ENCODE measurements at places on chromosomes 7 and 10.

DNA sequence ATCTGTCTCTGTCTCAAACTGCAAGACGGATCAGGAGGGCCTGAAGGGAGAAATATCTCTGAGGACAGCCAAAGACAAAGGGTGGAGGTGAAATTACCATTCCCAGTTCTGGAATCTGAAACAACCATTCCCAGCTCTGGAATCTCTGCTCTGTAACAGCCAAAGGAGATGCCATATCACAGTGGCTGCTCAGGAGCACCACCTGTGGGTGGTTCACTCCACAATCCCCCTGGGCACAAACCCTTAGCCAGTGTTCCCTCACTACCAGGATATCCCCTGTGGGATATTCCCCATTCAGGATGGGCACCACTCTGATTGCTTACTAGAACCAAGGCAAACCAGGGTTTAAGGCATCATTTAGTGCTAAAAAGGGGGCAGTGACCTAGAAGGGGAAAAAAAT is 199.0 kb downstream of the HTR7 start:
- DNase-seq = no peak

GRCh38 chr7:88758381-88759229 is 895 bp upstream of the ZNF804B start:
- DNase-seq = no peak

- no peak for DNase-seq
These were observed 68.9 kb upstream of the ANTXRL start for GRCh38 chr10:46217752-46218453.

DNA sequence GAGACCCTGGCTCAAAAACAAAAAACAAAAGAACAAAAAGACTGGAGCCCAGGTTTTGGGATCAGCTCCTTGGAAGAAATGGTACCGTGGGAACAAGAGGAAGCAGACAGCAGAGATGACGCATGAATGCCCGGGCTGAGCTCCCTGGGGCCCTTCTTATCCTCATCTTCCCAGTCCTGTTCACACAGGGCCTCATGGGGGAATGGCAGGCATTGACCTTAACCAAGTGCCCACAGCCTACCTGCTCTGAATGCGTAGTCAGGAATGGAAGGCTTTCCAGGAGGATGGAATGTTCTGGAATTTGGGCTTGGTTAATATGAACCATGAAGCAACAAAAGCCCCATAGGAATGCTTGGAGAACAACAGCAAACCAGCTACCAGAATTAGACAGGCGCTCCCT is 154.7 kb downstream of the PRPF18 start:
- DNase-seq = no peak

- DNase-seq = no peak
These were observed 49.3 kb downstream of the ABCB4 start for GRCh38 chr7:87426160-87426559.

GRCh38 chr7:76259124-76260093 is 43.1 kb upstream of the HSPB1 start:
- DNase-seq = no peak

GRCh38 chr10:74432841-74433594 is 282.0 kb downstream of the ADK start:
- no peak for DNase-seq

DNA sequence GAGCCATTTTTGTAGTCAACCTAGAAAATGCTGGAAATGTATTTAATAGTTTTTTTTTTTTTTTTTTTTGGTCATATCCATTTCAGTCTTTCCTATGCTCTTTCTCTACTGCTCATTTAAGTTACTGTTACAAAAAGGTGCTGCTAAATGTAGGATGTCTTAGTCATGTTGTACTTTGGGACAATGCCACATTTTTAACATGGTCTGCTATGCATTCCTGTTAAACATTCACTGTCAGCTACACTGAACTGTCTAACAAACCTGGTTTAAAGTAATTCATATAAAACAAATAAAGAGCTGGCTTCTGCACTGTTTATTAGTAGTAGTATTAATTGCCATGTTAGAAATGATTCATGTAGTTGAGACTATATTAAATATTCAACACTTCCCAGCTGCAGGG is 108.6 kb downstream of the NSUN6 start:
- DNase-seq = no peak

- no peak for DNase-seq
These were observed 206.9 kb upstream of the MBL2 start for GRCh38 chr10:52979295-52979990.

GRCh38 chr7:14294637-14295036 is 305.2 kb upstream of the ETV1 start:
- no peak for DNase-seq

DNA sequence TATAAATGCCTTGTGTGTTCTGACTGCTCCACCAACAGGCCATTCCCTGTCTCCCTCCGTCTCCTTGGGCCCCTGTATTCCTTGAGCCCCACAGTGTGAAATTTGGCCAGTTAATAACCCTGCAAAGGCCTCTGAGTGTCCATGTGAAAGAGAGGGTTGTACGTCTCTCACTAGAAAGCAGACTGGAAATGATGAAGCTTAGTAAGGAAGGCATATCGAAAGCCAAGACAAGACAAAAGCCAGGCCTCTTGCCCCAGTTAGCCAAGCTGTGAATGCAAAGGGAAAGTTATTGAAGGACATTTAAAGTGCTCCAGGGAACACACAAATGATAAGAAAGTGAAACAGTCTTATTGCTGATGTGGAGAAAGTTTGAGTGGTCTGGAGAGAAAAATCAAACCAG is 680.2 kb downstream of the SDK1 start:
- no peak for DNase-seq

DNA sequence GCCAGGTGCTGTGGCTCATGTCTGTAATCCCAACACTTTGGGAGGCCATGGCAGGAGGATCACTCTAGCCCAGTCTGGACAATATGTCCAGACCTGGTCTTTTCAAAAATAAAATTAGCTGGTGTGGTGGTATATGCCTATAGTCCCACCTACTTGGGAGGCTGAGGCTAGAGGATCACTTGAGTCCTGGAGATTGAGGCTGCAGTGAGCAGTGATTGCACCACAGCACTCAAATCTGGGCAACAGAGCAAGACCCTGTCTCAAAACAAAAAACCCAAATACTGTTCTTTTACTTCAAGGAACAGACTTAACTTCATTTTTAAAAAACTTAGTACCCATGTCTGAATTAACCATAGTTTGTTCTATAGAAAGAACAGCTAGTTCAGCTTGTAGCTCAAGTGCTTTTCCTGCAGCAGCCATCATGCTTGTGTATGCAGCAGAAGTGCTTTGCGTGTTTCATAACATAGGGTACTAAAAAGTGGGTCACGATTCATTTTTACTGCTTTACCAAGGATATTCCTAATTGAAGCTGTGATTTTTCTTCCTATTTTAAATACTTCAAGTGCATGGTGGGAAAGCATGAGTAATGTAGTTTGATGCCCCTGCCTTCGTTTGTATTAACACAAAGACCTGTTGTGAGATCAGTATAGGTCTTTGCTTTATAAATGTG is 5.9 kb downstream of the EIF4H start:
- DNase-seq = no peak

- no peak for DNase-seq
These were observed 50.8 kb upstream of the PHYHIPL start for GRCh38 chr10:59125666-59126065.

GRCh38 chr10:89001729-89002072 is 11.1 kb downstream of the FAS start:
- no peak for DNase-seq

GRCh38 chr7:55657654-55658053 is 85.4 kb upstream of the VOPP1 start:
- no peak for DNase-seq

DNA sequence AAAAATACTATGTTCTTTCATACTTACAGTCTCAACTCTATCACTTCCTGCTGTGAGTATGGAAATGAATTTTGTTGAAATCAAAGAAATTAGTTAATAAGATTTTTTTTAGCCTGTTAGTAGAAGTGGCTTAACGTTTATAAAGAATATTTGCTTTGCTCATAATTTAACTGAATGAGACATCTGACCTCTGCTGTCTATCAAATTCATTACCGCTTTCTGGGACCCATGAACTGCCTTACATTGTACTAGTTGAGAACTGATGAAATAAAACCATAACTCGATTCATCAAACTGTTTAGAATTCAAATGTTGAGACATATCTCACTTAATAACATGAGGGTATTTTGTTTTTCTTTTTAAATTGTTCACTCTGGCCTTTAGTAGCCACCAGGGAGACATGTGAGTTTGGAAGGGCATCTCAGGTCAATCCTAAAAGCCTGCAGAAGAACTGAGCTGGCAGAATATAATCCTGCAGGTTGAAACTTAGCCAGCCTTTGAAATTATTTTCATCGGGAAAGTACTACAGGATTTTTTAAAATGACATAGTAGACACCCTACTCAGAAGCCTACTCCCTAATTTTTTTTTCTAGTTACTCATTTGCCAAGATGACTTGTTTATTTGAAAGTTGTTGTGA is 78.7 kb downstream of the KIAA1217 start:
- no peak for DNase-seq

DNA sequence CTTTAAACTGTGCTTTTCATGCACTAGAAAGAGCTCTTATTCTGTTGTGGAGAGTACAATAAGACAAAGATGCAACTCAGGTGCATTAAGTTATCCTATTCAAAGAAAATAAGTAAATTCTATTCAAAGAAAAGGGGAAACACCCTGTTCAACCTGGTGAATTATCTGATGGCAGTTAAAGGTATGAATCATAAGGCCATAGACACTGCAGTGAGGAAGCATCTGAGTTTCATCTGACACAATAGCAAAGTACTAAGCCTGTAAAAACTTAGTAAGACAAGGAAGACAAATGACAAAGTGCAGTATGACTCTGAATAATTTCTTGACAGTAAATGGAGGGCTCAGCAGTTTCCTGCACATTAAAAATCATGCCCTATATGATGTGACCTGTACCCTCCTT is 91.0 kb upstream of the LRRTM3 start:
- no peak for DNase-seq

- DNase-seq = no peak
These were observed 424.4 kb downstream of the SDK1 start for GRCh38 chr7:3725155-3726059.

DNA sequence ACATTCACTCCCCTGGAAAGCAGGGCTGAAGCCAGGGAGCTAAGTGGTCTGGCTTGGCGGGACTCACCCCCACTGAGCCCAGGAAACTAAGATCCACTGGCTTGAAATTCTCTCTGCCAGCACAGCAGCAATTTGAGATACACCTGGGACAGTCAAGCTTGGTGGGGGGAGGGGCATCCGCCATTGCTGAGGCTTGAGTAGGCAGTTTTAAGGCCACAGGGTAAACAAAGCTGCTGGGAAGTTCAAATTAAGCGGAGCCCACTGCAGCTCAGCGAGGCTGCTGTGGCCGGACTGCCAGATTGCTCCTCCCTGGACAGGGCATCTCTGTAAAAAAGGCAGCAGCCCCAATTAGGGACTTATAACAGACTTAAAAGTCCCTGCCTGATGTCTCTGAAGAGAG is 108.2 kb upstream of the FAM13C start:
- DNase-seq = no peak

DNA sequence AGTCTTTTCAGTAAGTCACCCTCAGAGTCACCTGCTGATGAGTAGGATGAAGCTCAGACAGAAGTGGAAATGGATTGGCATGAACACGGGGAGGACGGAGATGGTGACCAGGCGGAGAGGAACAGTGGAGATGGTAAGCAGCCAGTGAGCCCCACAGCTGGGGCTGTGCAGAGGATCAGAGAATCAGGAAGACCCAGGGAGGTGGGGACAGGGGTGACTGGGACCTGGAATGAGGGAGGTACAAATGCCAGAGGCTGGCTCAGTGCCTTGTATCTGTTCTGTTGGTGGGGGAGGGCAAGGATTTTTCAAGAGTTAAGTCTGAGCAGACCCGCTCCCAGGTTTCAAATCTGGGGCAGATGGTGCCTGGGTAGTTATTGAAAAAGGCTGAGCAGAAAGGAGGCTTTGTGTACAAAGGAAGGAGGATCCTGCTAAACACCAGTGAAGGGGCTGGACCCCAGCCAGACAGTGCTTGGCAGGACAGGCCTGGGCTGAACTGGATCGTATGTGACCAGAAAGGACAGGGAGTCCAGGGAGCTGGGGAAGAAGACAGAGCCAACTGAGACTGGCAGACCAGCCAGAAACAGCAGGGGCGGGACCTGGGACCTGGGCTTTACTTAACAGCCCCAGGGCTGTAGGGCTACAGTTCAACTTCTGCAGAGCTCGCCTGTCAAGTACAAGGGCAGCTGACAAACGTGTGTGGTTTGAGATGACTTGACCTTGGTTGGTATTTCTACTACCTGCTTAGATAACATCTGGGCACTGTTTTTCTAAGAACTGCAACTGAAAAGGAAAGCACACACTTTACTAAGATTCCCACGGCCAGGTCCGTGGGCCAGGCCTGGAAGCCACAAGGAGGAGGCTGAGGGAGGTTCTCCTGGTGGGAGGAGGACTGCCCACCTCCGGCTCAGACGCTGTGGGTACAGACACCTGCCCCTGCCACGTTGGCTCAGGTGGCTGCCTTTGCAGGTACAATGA is 13.2 kb upstream of the FRMPD2 start:
- DNase-seq = no peak

DNA sequence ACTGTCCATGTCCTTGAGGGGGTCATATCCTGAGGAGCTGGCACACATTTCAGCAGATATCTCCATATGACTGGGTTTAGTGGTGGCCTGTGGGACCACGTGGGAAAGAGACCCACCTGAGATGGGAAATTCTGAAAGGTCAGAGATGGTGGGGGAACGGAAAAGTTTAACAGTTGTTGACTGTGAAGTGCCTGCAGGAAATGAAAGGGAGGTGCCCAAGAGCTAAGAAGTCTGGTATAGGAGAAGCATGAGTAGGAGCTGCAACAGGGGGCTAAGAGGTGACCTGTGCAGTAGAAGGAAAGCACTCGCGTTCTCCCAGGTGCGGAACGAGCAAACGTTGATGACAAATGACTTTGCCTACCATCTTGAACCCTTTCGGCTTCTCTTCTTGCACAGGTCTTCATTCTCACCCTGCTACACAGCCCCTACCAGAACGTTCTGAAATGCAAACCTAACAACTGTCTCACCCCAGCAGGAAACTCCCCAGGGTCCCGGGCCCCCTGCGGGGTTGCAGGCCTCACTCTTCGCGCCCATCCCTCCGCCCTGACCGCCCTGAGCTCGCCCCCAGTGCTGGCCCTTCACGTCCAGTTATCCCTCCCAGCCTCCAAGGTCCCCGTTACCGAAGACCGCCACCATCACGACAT is 9.8 kb upstream of the FXYD4 start:
- DNase-seq = no peak

DNA sequence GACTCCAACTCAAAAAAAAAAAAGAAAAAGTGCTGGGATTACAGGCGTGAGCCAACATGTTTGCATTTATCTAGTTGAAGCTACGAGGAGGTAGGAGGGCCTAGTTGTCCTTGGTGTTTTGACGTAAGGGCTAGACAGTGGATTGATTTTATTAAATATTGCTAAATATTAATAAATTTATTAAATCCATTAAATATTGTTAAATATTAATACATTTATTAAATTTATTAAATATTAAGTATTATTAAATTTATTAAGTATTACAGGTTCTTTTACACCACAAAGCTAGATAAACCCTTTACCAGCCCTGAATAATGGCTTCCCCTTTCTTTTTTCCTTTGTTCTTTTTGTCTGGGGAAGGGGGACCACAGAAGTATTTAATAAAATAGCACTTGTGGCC is 47.5 kb upstream of the TMEM248 start:
- DNase-seq = no peak
